Fibroblast of skin of abdomen (primary cell): ENCODE measurements at places on chromosomes 2 and 18.
A peak's percentile ranks its signal among the peaks of the same experiment; 100 is the strongest.

DNA sequence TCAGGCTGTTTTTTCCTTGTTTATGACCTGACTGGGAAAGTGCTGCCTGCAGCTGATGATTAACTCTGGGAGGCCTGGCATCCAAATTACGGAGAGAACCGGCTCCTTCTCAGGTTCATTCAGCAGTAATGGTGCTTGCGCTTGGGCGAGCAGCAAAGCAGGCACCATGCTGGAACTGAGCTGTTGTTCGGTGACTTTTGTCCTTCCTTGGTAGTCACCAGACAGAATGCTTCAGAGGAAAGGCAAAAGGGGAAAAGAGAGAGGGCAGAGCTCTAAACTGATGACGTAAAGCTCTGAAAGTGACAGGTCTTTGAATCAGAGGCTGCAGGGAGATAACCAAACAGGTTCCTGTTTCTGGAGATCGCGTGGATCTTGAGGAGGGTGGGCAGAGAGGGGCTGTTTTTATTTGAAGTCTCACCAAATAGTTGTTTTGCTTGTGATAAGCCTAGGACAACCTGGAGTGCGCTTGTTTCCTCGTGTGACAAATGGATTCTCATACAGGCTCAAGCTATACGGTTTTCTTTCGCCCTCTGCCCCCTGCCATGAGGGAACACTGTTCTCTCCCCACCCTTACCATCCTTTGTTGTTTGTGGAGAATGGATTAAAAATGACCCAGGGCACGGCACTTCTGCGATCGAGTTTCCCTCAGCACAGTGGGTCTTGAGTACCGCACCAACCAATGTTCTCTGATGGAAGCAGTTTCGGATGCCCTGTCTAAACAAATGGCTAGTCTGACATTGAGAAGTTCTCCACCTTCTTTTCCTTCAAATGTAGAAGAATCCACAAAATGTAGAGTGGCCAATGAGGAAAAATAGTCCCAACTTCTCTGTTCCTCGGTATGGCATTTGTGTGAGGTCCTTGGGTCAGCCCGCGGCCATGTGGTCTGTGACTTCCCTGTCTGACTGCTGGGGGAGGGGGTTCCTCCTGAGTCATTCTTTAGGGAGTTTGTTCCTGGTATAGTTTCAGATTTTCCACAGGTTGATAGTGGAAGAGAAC is 1.3 kb downstream of the RASGRP3 start:
- no peak for DNase-seq

GRCh38 chr2:40208463-40208862 is 243.4 kb downstream of the SLC8A1 start:
- no peak for DNase-seq

DNA sequence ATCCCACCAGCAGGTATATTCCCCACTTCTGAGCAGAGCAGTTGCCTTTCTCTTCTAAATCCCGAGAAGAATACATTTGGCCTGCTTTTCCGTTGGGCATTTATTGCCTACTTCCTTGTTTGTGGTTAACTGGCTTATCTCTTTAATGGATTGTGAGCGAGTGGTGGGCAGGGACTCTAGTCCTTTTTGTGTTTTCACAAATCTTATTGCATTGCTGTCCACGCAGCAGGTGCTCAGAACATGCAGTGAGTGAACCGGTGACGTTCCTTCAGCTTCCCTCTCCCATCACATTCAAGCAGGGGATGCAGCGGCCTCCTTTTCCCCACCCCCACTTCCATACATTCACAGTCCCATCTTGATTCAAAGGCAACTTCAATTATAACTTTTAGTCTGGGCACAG is 28.9 kb upstream of the GAREM2 start:
- DNase-seq = no peak

- DNase-seq = no peak
Observed at GRCh38 chr18:57655740-57656139, 34.1 kb upstream of the NARS1 start.

GRCh38 chr2:27795868-27796277 is 24.4 kb downstream of the MRPL33 start:
- peak; percentile 39 for DNase-seq

- no peak for DNase-seq
Observed at GRCh38 chr2:179613299-179613651, 248.1 kb downstream of the ZNF385B start.

- no peak for DNase-seq
Observed at GRCh38 chr2:53635694-53636093, 131.9 kb upstream of the CHAC2 start.

GRCh38 chr2:240819126-240819857 is 727 bp downstream of the KIF1A start:
- no peak for DNase-seq

GRCh38 chr2:47534179-47534919 is 131.4 kb downstream of the MSH2 start:
- DNase-seq = peak; percentile 95

- no peak for DNase-seq
Observed at GRCh38 chr2:182316950-182317349, 109.9 kb downstream of the PDE1A start.

DNA sequence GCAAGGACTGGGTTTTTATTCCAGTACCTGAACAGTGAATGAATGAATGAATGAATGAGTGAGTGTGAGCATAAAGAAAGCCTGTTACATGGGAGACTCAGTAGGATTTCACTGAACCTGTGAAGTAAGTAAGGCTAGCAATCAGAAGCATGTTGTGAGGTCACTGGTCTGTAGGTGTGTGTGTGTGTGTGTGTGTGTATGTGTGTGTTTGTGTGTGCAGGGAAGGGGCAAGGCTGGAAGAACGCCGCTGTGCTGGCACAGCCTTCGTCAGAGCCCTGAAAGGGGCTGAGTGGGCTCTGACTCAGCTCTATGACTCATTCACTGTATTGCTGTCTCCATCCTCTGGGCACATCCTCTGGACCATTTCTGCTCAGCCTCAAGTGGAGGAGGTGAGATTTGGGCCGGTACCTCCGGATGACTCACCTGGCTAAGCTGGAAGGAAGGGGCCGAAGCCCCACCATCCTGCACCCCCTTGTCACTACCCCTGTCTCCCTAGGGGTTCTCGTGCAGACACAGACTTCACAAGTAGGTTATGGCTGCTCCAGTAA is 51.4 kb upstream of the MRPL33 start:
- peak; percentile 93 for DNase-seq

GRCh38 chr18:59555995-59556659 is 141.1 kb downstream of the CCBE1 start:
- peak; percentile 72 for DNase-seq

DNA sequence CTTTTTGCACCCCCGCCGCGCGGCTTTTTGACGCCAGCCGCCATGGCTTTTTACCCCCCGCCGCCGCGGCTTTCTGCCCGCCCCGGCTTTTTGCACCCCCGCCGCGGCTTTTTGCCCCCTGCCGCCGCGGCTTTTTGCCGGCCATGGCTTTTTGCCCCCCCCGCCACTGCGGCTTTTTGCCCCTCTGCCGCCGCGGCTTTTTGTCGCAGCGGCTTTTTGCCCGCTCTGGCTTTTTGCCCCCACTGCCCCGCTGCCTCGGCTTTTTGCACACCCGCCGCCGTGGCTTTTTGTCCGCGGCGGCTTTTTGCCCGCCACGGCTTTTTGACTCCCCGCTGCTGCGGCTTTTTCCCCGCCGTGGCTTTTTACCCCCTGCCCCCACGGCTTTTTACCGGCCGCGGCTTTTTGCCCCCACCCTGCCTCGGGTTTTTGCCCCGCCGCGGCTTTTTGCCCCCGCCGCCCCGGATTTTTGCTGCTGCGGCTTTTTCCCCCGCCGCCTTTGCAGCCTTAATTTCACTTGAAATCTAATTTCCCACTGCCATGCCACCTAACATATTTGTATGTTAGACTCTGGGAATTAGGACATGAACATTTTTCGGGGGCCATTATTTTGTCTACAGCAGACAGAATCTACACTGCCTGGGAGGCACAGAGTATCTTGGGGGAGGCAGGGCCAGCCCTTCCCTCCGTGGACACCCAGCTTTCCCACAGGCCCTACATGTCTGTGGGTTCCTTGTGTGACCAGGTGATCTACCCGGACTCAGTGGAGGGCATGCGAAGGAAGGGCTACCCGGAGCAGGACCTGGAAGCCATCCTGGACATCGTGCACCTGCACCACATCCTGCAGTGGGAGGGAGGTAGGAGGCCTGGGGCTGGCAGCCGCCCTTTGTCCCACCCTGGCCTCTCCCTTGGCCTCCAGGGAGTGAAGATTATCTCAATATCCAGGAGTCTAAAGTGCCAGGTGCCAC is 3031.0 kb upstream of the TEKT4 start:
- DNase-seq = no peak

GRCh38 chr18:61448316-61448715 is 115.1 kb downstream of the CDH20 start:
- no peak for DNase-seq

DNA sequence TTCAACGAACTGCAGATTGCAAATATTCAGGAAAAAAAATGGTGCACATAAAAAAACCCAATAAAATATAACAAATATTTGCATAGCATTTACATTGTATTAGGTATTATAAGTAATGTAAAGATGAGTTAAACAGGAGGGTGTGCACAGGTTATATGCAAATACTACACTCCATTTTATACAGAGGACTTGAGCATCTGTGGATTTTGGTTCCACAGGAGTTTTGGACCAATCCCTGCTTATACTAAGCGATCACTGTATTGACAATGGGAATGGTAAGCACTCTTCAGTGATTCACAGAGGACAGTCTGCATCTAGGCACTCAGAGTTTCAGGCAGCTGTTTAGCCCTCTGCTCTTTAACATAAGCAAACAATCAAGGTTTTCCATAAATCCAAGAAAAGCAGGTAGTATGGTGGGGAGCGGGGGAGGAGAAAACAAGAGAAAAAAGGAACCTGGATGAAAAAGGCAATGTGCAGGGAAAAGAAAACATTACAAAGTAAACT is 206.0 kb upstream of the PARD3B start:
- no peak for DNase-seq

GRCh38 chr2:196376984-196377877 is 205.9 kb upstream of the STK17B start:
- peak; percentile 67 for DNase-seq

- DNase-seq = no peak
Observed at GRCh38 chr2:15940661-15941480, 521 bp downstream of the MYCN start.

DNA sequence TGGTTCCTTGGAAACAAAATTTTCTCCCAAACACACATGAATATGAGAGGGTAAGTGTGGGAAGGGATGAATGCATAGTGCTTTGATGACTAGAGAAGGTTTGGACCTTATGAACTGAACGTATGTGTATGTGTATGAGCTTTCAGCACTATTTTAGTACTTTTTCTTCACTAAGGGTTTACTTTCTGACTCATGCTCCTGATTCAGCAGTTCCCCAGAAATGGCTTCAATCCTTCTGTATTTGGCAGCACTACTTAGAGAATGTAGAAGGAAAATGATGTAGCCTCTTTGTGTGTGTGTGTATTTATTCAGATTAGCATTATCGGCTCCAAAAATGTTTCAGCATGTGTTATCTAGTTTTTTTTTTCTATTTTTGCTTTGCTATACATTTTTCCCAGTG is 22.2 kb downstream of the KCNJ3 start:
- DNase-seq = peak; percentile 33

DNA sequence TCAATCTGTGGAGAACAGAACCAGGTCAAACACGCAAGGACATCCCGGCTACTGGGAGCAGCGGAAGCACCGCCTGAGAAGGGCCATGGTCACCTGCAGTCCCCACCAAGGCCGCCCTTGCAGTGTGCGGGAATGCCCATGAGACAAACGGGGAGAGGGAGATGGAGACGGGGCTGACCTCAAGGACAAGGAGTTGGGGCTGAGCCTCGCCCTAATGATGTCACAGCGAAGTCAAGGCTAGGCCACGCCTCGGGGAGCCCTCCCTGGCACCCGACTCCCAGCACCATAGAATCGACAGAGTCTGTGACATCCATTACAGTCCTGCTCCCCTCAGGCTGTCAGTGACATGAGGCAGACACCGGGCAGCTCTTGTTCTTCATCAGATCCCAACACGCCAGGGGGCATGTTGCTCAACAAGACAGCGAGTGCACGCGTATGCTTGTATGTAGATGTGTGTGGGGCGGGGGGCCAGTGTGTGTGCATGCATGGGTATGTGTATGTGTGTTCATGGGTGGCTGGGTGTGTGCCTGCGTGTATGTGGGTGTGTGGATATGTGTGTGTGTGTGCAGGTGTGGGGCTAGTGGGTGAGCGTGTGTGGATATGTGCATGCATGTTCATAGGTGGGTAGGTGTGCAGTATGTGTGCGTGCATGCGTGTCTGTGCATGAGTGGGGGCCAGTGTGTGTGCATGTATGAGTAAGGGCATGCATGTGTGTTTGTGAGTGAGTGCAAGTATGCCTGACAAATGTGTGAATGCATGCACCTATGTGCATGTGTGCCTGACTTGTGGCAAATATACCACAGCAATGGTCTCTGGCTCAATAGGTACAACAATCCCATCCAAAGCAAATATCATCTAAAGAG is 57.0 kb downstream of the ANKMY1 start:
- DNase-seq = no peak

DNA sequence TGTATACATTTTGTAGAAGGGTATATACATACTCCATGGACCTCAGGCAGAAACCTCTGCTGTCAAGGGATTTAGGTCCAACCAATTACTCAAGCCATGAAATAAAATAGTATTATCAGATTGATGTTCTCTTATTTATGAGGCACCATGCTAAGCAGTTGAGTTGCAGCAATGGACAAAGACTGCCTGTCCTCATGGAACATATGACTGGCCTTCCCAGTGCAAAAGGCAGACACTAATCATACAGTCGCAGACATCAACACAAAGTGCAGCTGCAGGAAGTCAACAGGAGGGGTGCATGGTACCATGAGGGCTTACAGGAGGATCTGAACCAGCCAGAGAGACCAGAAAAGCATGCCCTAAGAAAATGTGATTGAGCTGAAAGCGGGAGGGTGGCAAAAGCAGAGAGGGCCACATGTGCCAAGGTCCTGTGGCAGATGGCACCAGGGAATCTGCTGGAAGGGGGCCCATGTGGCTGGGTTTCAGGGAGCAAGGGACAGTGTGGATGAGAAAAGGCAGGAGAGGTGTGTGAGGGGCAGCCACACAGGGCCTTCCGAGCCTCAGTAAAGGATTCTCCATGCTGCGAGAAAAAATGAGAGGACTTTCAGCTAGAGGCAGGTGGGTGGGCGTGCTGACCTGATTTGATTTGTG is 61.4 kb upstream of the RNF152 start:
- no peak for DNase-seq

- no peak for DNase-seq
Observed at GRCh38 chr2:134278553-134278952, 24.7 kb downstream of the MGAT5 start.

DNA sequence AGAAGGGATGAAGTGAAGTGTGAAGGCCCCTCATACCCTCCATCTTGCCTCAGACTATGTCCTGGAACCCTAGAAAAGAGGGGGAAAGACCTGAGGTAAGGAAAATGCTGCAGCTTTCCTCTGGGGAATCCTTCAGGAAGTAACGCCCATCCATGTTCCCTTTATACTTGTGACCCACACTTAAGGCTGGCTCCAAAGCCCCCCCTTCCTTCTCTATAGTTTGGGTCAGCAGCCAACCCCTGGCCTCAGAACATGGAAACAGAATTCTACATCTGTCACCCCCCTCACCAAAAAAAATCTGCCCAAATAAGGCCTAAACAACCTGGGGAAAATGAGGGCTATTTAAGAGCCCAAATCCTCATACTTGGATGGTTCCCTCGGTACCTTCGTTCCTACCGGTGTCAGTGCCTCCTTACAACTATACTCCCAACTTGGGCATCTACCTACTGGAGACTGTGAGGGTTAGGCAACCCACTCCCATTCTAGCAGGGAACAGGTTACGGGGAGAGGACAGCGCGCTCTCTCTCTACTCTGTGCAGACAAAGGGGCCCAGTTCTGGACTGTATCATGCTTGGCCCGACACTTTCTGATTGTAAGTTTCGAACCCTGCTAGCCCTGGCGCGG is 689 bp downstream of the OST4 start:
- DNase-seq = no peak

GRCh38 chr18:75581336-75582131 is 154.0 kb upstream of the SMIM21 start:
- peak; percentile 74 for DNase-seq
